ENCODE measurements at places on chromosomes 5 and 9.

- no peak for DNase-seq
Observed at GRCh38 chr9:130028493-130029222, 14.3 kb downstream of the FNBP1 start.

DNA sequence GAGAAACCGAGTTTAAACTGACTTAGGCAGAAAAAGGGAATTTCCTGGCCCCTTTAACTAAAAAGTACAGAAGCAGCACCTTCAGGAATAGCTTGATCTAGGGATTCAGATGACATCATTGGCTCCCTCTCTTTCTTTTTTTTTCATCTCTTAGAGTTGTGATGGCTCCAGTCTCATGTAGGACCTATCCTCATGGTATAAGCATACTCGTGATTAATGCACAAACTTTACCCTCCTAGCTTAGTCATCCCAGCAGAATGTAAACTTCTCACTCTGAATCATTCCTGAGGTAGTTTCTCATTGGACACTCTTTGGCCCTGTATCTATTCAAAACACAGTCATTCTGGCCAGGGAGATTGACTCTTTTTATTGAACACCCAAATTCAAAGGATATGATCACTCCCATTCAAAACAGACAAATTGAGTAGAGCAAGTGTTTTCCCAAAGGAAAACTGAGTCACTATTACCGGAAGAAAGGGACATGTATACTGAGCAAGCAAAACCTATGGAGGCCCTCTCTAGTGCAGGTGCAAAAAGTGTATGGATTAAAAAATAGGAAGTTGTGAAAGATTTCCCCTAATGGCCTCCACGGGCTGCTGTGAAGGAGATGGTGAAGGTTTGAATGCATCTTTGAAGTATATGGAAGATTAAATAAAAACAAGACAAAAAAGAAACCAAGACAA lies 27.6 kb upstream of the SMIM23 start:
- DNase-seq, result no peak

DNA sequence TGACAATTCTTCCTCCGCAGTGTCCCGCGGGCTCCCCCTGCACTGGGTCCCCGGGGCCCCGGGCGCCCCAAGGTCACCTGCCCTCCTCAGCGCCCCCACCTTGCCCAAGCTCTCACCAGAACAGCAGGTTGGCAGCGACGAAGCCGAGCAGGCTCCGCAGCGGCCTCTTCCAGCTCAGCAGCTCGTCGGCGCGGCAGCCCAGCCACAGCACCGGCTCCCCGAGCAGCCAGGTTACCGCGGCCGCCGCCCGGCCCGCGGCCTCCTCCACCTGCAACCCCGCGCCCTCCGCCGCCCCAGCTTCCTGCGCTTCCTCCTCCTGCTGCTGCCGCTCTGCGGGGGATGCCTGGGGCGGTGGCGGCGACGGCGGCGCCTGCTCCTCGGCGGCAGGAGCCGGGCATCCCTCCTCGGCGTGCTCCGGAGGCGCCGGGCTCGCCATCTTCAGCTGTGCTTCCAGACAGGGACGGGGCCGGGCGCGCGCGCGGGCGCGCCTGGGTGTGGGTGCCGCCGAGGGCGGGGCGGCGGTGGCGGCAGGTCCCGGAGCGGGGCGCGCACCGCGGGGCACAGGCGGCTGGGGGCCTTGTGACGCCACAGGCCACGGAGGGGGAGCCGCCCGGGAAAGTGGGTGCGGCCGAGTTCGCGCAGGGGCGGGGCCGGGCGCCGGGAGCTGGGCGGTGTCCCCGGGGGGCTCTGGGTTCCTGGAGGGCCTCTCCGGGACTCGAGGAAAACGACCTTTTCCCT lies at the start of gene RETREG1:
Gene RETREG1, minus strand, starts transcription at position 462 of the 738 bp plus-strand sequence. Its CDS starts 26 bp downstream, at position 436.
- peak; percentile 68 for DNase-seq

- no peak for DNase-seq
Observed at GRCh38 chr5:19044931-19045695, 942.9 kb downstream of the CDH18 start.

DNA sequence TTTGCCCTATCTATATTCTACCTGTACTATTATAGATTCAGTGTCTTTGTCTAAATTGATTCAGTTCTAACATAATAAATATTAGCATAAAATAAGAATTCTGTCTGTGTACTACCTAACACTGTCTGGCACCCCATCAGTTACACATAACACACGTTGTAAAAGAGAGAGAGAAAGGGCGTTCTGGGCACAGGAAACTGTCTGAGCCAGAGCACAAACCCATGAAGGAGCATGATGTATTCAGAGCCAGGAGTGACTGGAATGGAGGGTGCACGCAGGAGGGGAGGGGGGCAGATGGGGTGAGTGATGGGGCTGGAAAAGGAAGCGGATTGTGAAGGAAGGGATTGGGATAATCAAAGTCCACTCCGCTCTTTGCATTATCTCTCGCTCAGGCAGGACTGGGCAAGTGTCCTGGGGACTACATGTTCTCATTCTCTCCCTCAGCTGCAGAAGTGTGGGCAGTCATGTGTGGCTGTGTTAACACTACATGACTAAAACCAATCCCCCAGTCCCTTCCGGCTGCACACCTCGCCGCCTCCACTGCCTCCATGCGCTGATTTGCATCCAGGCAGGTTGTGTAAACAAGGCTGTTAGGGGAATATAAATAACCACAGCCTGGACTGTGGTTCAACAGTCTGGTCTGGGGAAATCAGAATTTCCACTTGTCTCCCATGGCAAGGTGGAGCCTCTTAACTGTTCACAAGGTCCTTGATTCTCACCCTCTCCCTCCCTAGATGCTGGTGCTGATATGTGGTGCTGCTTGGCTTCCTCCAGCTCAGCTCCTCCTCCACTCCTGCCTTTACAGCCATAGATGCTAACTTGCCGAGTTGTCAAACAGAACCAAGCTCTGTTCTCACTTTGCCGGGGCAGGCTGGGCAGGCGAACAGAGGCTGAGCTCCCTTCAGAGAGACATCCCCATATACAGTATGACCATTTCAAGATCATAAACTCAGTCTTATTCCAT lies 367.5 kb upstream of the BRINP1 start:
- no peak for DNase-seq

GRCh38 chr9:19184144-19184917 lies 46.2 kb upstream of the DENND4C start:
- peak; percentile 78 for DNase-seq

GRCh38 chr5:127451096-127451495 lies 66.3 kb upstream of the PRRC1 start:
- no peak for DNase-seq

GRCh38 chr5:19790829-19791466 lies 197.1 kb downstream of the CDH18 start:
- DNase-seq, result no peak

DNA sequence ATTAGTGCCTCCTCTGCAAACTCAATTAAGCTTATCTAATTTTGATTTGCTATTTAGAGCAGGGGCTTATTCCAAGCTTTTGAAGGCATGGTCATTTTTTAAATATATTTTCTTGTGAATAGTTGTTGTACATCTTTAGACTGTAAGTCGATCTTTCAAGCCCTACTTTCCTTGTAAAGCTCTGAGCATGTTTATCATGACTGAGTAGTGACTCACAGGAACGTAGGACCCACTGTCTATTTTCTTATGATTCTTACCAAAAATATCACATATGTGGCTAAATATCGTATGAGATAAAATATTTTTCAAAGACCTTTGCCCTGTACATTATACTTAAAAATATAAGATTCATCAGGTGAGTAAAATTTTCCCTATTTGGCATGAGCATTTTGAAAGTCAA lies 440.4 kb upstream of the GRIN3A start:
- no peak for DNase-seq

- no peak for DNase-seq
Observed at GRCh38 chr5:145478651-145479050, 356.5 kb downstream of the PRELID2 start.

DNA sequence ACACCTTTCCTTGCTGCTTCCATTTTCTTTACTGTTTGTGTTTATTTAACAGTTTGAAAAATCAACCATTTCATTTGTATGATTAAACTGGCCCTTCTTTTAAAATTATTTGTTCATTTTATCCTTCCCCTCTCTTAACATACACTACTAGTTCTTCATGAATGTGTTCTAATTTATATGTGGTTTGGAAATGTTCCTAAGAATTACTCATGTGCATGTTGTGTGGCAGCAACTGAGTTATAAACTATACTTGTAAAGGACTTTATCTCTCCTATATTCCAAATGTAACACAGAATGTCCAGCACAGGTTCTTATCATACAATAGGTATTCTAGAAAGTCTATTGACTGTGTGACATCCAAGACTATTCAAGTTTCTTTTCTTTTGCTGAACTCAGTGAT lies 358.2 kb upstream of the MEF2C start:
- no peak for DNase-seq

- no peak for DNase-seq
Observed at GRCh38 chr9:20781092-20781491, 97.0 kb downstream of the FOCAD start.

GRCh38 chr9:107614765-107615164 lies 125.2 kb upstream of the KLF4 start:
- DNase-seq, result no peak

DNA sequence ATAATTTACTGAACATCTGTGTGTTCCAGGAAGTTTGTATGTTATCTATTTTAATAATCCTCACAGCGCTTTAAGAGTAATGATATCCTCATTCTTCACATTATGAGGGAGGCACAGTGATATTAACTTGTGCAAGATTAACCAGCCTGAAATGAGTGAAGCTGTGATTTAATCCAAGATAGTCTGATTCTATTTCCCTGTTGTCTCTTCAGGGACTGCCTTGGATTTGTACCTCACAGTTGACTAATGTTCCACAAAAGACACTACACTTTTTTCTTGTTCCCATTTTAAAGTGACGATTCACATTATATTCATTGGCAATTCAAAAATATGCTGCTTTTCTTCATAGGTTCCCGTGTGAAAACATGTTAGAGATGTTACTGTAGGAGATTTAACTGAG lies 125.3 kb upstream of the GNA14 start:
- no peak for DNase-seq

DNA sequence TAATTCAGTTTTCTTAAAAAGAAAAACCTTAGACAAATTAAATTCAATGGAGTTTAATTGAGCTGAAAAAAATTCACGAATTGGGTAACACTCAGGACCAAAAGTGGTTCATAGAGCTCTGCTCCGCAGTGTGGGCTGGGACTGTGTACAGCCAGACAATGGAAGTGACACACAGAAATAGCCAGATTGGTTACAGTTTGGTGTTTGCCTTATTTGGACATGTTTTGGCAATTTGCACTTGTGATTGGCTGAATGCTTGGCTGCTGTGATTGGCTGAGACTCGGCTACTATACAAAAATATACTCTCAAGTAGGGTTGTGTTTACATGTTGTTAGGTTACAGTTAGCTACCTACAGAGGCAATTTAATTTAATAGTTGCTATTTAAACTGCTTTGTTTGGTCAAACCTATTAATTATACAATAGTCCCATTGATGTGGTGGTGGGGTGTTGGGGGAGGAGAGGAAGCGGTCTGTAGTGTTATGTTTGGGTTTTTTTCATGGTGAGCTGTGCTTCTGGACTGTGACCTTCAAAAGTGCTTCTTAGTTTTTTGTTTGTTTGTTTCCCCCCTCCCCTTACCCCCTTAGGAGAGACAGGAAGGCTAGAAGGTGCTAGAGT lies 95.2 kb downstream of the CNTLN start:
- no peak for DNase-seq

DNA sequence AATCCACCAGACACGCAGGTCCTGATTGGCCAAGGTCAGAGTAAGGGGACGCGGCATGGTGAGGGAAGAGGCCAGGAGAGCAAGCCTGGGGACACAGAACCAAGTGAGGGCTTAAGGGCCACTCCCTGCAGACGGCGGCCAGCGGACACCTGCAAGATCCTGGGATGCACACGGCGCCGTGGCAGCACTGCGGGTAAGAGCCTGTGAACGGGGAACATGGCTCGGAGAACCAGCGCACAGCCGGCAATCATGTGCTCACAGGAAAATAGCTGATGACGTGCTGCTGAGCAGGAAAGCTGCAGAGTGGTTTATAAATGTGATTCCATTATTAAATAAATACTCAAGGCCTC lies 27.0 kb upstream of the NSMF start:
- DNase-seq, result no peak

GRCh38 chr9:112831281-112831851 lies 59.3 kb downstream of the SLC46A2 start:
- peak; percentile 47 for DNase-seq

DNA sequence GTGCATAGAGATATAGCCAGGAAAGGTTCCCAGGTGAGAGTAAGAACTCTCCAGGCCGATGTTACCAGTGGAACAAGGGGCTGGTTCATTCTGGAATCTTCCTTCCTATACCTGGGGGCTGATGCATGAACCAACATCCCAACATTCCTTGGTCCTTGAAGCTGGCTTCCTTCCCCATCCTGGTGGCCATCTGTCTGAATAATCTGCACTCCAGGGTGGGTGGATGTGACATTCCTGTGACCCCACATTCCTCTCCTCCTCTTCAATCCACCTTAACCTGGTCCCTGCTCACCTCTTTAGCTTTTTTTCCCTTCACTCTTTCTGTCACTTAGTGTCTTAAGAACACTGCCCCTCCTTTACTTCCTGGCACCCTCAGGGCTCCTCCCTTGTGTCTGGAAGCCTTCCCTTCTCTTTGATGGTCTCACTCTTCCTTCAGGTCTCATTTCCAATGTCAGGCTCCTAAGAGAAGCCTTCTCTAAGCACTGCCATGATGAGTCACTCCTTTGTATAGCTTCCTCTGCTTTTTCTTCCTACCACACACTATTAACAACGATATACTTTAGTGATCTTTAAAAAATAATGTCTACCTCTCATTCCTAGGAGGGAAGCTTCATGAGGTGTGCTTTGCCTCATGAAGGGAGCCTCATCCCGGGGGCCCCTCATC lies 80.3 kb downstream of the BOD1 start:
- DNase-seq, result no peak

GRCh38 chr5:141951332-141951781 lies 6.6 kb downstream of the PCDH12 start:
- no peak for DNase-seq

DNA sequence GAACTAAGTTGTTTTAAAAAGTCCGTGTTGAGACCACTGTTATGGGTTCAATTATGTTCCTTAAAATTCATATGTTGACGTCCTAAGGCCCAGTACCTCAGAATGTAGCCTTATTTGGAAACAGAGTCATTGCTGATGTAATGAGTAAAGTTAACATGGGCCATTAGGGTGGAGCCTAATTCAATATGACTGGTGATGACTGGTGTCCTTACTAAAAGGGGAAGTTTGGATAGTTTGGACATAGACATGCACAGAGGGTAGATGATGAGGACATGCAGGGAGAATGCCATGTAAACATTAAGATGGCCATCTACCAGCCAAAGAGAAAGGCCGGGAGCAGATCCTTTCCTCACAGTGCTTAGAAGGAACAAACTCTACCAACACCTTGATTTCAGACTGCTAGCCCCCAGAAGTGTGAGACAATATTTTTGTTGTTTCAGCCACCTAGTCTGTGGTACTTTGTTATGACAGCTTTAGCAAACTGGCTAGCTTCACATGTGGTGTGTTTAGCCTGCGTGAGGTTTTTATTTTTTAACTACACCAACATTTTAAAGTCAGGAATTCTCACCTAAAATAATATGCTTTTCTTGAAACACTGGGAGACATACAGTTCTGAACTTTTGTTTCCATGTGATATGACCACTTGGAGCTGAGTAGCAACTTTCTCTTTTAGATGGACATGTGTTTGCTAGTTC lies 135.3 kb downstream of the YIPF5 start:
- no peak for DNase-seq

Data from tongue (tissue), 3 donors.